Activated CD8-positive, alpha-beta T cell treated with anti-CD3 and anti-CD28 coated beads for 36 hours (primary cell): ENCODE measurements at places on chromosomes 1 and 21.
A peak's percentile ranks its signal among the peaks of the same experiment; 100 is the strongest.

GRCh38 chr1:17011439-17012307, at the start of gene ATP13A2:
TSS of gene ATP13A2 (minus strand) at chr1:17011928. CDS start at chr1:17011738, 190 bp downstream.
- peak; percentile 89 for DNase-seq

DNA sequence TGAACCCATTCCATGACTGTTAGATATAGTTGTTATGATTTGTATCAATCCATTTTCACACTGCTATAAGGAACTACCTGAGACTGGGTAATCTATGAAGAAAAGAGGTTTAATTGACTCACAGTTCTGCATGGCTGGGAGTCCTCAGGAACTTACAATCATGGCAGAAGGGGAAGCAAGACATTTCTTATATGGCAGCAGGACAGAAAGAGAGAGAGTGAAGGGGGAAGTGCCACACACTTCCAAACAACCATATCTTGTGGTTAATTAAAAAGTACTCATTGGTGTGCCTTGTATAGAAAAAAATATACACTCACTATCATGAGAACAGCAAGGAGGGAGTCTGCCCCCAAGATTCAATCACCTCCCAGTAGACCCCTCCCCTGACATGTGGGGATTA, 137.6 kb upstream of the NBPF11 start:
- DNase-seq: no peak

GRCh38 chr1:54337928-54338327, 68.3 kb downstream of the SSBP3 start:
- DNase-seq: peak; percentile 35

DNA sequence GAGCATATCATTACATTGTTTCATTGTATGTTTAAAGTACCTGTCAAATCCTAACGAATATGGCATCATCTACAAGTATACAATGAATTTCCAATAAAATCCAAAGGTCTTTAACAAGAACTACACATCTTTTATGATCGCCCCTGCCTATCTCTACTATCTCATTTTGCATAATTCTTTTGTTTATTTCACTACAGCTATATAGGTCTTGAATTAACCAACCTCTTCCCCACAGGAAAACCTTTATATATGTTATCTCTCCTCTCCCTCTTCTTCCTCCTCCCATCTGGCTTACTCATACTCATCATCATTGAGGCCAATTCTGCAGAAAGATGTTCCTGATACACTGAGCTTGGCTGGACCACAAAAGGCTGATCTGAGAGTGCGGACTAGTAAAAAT, 175.5 kb downstream of the DENND1B start:
- no peak for DNase-seq

- no peak for DNase-seq
Measured at GRCh38 chr1:67821263-67821662, 12.0 kb downstream of the GNG12 start.

- DNase-seq: no peak
Measured at GRCh38 chr1:234613128-234613875, 3.3 kb upstream of the IRF2BP2 start.

- no peak for DNase-seq
Measured at GRCh38 chr1:204528241-204528640, 12.0 kb downstream of the MDM4 start.

DNA sequence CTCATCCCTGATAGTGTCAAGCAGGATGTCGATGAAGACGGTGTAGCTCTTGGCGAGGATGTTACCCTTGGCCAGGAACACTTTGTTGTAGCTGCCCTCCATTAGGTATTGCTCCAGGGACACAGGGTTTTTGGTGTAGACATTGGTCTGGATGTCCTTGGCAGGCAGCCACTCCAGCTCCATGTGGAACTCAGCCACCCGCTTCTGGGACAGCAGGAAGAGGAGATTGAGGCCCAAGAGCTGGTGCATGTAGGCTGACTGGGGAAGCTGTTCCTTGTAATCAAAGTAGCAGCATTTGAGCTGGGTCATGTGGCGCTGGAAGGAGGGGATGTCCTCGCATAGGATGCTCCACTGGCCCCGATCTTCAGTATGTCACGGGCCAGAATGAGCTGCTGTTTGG, 9.5 kb downstream of the IL6R start:
- DNase-seq: no peak

GRCh38 chr1:113536182-113536780, 146.0 kb downstream of the MAGI3 start:
- DNase-seq: no peak

- no peak for DNase-seq
Measured at GRCh38 chr1:153734396-153735089, 6.7 kb downstream of the INTS3 start.

GRCh38 chr1:10540277-10541005, 65.7 kb downstream of the PEX14 start:
- DNase-seq: no peak

- no peak for DNase-seq
Measured at GRCh38 chr1:115179397-115180079, 90.2 kb upstream of the TSPAN2 start.

DNA sequence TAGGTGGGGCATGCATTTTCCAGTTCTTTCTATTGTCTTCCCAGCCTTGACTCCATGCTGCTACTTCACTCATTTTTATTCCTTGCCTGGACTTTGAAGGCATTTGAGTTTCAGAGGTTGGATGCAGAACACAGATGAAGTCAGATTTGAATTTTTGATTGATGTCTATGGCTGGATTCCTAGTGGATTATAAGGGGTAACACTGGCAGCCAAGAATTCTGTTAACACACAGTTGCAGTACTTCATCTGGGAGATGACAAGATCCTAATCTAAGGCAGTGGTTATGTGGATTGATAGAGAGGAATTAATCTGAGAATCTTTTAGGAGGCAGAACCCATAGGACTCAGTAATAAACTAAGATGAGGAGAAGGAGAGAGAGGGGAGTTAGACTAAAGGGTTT, 439.0 kb upstream of the USP24 start:
- DNase-seq: no peak

DNA sequence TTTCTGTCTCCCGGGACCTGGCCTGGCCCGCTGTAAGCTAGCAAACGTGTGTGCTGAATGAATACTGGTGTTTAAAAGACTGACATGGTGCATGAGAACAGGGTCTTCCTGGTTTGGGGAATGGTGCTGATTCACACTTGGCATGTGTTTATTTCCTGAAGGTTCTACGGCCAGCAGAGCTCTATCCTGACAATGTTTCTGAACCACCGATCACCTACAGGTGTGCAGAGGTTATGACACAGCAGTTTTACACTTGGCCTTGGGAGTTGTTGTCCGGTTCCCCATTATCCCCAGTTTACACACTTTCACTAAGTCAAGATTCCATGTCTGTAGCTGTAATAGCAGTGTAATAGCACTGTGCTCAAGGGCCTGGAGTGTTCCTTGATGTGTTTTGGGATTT, 127.3 kb downstream of the ROR1 start:
- no peak for DNase-seq

GRCh38 chr1:248838357-248839167, 538 bp downstream of the ZNF672 start:
- DNase-seq: peak; percentile 89

GRCh38 chr1:81519987-81520386, 280.7 kb upstream of the ADGRL2 start:
- DNase-seq: no peak

DNA sequence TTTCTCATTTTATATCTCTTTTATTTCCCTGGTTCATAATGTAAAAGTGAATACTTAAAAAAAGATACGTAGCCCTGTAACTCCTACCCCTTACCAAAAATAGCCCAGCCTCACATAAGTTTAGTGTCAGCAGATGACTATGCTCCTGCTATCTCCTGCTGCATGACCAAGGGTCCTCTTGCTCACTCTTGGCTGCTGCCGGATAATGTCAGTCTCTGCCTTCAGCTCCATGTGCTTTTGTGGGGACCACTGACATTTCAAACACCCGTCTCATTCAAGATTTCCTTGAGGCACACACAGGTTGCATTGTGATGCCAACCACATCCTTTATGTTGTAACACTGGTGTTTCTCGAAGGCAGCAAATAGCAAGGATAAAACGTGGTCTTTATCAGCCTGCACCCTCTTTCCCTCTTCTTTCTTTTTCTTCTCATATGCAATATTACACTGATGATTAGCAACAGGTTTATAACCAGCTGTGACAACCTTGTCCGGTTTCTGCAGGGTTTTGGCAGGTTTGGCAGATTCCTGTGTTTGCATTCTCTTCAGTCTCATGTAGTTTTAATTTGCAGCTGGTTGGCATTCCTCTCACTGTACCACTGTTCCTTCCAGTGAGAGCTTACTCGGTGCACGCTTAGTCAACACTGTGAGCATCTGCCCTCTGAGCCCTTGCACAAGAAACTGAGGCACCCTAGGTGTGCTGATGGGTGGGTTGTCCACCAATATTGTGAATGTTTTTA, 62.2 kb downstream of the ZNF684 start:
- DNase-seq: peak; percentile 26

DNA sequence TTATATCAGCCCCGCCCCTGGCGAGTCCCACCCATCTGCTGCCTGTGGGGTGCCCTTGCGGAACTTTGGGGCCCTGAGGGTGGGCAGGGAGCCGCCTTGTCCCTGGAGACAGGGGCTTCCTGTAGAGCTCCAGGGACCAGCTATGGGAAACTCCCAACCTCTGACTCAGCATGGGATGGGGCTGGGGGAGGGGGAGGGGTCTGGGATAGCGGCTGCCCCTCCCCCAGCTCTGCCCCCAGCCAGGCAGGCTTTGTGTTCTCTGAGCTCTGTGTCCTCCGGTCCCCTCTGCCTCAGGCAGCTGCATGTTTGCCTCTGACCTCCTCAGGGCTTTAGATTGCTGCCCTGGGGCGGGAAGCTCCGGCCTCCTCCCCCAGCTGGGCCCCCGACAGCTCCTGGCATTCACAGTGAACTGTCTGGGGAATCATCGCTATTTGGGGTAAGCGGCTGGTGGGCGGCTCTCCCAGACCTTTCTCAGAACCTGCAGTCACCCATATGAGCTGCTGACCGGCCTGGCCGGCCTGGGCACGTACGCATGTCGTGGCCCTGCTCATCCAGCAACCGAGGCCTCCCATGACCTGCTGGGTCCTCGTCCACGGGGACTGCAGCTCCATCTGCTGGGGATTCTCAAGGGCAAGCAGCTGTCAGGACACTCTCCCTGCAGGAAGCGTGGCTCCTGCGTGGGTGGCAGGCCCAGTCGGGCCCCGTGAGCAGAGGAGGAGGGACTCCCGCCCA, 17.1 kb downstream of the ARHGEF16 start:
- no peak for DNase-seq

DNA sequence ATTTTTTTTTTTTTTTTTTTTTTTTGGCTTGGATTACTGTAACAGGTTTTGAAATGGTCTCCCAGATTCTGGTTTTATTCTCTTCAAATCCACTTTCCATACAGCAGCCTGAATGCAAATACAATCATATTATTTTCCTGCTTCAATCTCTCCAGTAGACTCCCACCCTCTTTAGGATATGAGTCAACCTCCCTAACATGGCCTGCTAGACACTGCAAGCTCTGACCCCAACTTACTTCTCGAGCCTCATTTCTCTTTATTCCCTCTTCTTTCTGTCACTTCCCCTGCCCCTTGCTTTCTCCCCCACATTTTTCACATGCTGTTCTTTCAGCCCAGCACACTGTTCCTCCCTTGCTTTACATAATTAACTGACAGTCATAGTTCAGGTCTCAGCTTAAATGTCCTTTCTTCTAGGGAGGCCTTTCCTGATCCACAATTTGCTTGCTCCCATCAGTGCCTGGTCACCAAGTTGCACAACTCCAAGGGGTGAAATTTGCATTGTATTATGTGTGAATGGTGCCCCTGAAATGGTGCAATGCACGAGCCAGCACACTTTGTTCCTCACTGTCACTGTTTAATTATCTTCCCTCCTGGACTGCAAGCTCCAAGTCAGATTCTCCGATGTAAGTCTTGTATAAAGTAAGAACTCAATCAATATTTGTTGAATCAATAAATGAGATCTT, 22.1 kb upstream of the IL19 start:
- DNase-seq: no peak

GRCh38 chr1:198072177-198072576, 84.6 kb upstream of the NEK7 start:
- DNase-seq: no peak

- DNase-seq: no peak
Measured at GRCh38 chr1:167332503-167332902, 111.8 kb downstream of the POU2F1 start.

DNA sequence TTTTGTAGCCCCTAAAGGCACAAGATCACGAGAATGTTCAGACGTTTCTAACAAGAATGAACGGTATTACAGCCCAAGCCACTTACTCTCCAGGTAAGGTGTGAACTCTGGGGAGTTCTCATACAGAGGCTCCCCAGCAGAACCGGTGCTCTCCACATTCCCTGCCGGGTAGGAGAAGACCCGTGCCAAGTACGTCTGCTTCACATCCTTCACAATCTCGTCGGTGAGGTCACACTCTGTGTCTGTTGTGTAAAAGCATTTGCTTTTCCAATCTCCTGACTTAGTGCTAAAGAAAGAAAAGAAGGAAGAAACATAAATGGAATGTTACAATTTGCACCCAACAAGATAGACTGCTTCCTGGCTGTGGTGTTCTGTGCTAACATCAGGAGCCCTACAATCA, 5.7 kb downstream of the F3 start:
- DNase-seq: no peak

DNA sequence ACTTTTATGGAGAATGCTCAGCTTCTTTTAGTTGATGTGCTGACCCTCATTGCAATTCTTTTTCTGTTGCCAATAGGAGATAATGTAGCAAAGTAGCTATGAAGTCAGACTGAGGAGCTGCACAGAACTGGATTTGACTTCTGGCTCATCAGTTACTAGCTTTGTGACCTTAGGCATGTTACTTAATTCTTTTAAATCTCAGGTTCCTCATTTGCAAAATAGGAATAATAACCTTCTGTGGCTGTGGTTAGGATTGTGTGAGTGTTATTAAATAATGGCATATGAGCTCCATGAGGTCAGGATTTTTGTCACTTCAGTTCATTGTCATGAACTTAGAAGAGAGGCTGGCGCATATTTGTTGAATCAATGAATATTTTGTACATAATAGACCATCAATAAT, 237.6 kb upstream of the SGIP1 start:
- no peak for DNase-seq

DNA sequence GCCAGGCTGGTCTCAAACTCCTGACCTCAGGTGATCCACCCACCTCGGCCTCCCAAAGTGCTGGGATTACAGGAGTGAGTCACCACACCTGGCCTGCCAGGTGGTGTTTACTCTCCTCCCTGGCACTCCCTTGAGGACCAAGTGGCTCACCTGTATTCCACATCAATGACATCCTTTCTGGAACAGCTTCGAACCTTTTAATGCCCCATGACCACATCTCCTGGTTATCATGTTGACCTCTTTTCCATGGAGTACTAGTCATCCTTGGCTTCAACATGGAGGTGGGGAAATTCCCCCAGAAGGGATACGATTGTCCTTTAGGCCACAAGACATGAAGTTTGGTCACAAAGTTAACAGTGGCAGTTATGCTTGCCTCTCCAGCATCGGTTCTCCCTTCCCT, 66.9 kb downstream of the CDC7 start:
- no peak for DNase-seq

- DNase-seq: no peak
Measured at GRCh38 chr1:53511323-53511932, 52.2 kb downstream of the DMRTB1 start.

GRCh38 chr1:178621822-178622221, 103.2 kb upstream of the RALGPS2 start:
- no peak for DNase-seq

- DNase-seq: no peak
Measured at GRCh38 chr1:197152662-197153061, 6.2 kb upstream of the ASPM start.

GRCh38 chr1:220184506-220184905, 87.7 kb downstream of the RAB3GAP2 start:
- DNase-seq: no peak

- no peak for DNase-seq
Measured at GRCh38 chr1:24052220-24052619, 59.7 kb downstream of the MYOM3 start.

GRCh38 chr1:29864431-29865022, 628.2 kb downstream of the PTPRU start:
- DNase-seq: no peak
